ENCODE measurements at places on chromosomes 7 and 10. TPM values are rescaled to one million over a fixed set of nuclear protein-coding genes. Genes with fewer than 3 reads are reported as not detected.

The PAPOLB gene
- not detected for polyA plus RNA-seq

The CDHR3 gene
- polyA plus RNA-seq, result 3.6 TPM

The GRM3 gene
- 25.7 TPM for polyA plus RNA-seq

The IKZF1 gene
- polyA plus RNA-seq, result not detected

The PURB gene
- polyA plus RNA-seq, result 6.3 TPM

The ACTL6B gene
- 15.7 TPM for polyA plus RNA-seq

The PILRB gene
- 1.9 TPM for polyA plus RNA-seq

The PNLIP gene
- not detected for polyA plus RNA-seq

The PIK3CG gene
- not detected for polyA plus RNA-seq

The PROSER2 gene
- polyA plus RNA-seq, result 0.26 TPM

The FHIP2A gene
- 21.5 TPM for polyA plus RNA-seq

The VWC2 gene
- 0.67 TPM for polyA plus RNA-seq

The HOXA1 gene
- polyA plus RNA-seq, result not detected
